CD4-positive, alpha-beta T cell treated with Interleukin-6 at 100 ng/mL for 8 hours (primary cell): ENCODE measurements at places on chromosomes 11 and 22.

GRCh38 chr11:104898685-104899013 lies 389 bp upstream of the CASP12 start:
- DNase-seq: no peak

DNA sequence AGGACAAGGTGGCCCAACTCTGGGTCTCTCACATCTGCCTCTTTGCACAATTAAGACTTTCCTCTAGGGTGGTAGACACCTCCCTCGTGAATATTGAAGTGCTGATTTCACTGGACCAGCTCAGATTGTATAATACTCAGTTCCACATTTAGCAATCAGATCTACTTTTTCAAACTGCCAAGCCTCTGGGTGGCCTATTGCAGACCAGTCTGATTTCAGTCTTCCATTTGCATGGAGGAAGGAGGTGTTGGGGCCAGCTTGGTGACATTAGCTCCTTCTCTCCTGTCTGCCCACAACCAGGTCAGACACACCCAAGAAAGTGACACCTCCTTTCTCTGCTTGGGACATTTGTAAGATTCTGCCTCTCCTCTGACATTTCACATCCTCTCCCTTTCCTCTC lies 78.2 kb downstream of the PPFIBP2 start:
- DNase-seq: peak; percentile 13

DNA sequence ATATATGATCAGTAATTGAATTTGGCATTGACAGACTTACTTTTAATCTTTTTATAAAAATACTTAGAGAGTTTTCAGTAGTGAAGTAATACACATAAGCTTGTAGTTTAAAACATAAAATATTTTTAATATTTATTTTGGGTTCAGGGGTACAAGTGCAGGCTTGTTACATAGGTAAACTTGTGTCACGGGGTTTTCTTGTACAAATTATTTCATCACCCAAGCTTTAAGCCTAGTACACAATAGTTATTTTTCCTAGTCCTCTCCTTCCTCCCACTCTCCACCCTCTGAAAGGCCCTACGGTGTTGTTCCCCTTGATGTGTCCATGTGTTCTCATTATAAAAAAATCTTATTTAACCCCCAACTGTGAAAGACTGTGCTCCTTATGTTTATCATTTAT lies 1397.8 kb upstream of the RAG2 start:
- DNase-seq: no peak

- DNase-seq: no peak
These were observed 422.4 kb downstream of the TENM4 start for GRCh38 chr11:79018371-79018849.

DNA sequence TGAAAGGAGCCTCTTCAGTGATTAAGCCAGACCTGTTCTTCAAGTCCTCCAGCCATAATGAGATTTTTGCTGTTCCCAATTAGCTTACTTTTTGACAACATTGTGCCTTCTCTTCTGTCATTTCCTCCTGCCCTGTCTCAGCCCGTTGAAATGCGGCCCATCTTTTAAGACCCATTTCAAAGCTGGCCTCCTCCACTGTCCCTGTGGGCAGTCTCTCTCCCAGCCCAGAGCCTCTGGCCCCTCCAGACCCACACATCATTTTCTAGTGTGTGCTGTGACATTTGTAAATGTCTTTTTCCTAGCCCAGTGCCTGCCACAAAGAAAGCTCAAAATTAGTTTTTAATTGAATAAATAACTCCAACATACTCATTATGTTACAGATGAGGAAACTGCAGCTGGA lies 70.9 kb downstream of the BUD13 start:
- DNase-seq: no peak

DNA sequence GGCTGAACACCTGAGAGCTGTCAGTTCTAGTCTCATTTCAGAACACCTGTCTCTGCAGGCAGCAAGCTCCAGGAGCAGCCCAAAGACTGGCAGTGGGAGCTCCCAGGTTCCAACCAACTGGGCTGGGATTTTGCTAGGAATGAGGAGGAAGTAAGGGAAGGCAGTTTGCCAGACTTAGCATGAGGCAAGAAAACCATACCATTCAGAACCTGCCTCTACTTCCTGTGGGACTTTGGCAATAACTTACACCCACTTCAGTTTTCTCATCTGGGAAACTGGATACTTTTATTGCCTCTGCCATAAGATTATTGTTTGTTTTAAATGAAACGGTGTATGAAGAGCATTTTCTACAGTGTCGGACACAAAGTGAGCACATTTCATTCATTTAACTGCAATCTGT lies 363.7 kb upstream of the ISX start:
- no peak for DNase-seq

DNA sequence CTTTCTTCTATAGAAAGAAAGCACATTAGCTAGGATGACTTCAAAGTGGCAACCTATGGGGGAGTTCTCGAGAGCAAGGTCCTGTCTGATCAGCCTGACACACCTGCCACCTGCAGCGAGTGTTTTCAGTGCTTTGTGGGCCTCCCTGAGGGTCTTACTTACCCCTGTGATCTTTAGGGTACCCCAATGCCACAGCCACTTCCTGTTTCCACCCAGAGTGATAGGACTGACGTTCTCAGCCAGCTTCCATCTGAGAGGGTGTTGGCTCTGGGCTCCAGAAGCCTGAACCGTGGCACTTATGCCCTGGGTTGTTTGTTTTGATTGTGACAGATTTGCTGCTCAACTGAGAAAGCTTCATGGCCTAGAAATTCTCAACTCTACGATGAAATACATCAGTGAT lies 21.7 kb upstream of the ANKK1 start:
- DNase-seq: no peak

DNA sequence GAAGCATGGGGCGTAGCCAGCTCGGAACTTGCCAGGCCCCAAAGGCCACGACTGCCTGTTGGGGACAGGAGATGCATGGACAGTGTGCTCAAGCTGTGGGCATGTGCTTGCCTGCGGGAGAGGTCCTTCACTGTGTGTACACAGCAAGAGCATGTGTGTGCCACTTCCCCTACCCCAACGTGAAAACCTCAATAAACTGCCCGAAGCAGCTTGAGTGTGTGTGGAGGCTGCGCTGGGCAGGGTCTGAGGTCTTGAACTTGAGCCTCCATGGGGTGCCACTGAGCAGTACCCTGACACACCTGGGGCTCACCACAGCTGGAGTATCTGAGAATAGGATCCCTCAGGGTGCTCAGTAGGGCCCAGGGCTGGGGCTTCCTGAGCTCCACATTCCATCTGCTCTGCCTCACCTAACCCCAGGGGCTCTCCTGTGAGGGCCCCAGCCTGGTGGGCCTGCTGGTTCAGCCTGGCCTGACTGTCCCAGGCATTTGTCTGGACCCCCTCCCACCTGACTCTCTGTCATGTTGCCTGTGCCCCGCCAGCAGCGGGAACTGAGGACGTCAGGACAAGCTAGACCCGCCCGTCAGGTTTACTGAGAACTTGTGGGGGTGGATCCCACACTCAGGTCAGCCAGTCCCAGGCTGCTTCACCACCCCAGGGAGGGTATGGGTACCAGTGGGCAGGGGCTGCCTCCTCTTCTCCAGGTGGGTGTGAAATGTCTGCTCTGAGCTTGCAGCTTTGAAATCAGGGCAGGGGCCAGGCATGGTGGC lies 3.2 kb downstream of the RASSF7 start:
- DNase-seq: no peak

DNA sequence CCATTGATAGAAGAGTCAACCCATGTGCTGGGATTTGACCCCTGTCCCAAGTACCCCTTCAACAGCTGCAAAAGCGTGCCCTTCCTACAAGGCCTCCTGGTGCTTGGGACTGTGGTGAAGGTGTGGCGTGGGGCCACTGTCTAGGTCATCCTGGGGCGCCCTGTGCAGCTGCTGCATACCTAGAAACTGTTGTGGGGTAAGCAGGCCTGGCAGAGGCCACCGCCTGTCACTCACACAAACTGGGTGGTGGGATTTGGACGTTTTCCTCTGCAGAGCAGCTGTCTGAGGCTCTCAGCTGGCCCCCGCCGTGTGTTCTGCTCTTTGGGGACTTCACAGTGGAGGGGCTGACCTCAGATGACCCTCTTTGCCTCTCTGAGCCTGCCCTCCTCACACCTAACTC lies 69.7 kb downstream of the SCN3B start:
- no peak for DNase-seq

GRCh38 chr11:65719871-65720210 lies 757 bp downstream of the RNASEH2C start:
- DNase-seq: no peak

DNA sequence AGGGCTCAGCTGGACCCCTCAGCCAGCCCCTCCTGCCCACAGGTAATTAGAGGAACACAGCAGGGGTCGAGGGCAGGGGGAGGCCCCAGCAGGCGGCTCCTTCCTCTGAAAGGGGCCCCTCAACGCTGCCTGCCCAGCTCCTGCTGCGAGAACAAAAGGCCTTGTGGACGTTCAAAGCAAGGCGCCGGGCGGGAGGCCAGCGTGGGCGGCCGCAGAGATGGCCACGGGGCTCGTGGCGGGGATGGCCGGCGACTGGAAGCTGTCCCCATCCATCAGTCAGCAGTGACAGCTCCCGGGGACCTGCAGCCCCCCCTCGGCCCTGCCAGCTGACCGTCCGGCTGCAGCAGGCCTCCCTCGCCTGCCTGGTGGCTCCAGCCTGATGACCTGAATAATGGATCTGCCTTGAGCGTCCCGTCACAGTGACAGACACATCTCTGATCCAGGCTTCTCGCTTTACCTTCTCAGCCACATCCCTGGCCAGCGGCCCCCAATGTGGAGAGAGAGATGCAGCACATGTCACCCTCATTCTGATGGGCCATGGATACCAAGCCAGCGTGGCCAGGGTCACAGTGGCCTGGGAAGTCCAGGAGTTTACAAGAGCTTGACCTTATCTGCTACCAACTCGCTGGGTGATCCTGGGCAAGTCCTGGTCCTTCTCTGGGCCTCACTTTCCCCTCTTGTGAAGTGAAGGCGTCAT lies 159.3 kb downstream of the MN1 start:
- DNase-seq: no peak

DNA sequence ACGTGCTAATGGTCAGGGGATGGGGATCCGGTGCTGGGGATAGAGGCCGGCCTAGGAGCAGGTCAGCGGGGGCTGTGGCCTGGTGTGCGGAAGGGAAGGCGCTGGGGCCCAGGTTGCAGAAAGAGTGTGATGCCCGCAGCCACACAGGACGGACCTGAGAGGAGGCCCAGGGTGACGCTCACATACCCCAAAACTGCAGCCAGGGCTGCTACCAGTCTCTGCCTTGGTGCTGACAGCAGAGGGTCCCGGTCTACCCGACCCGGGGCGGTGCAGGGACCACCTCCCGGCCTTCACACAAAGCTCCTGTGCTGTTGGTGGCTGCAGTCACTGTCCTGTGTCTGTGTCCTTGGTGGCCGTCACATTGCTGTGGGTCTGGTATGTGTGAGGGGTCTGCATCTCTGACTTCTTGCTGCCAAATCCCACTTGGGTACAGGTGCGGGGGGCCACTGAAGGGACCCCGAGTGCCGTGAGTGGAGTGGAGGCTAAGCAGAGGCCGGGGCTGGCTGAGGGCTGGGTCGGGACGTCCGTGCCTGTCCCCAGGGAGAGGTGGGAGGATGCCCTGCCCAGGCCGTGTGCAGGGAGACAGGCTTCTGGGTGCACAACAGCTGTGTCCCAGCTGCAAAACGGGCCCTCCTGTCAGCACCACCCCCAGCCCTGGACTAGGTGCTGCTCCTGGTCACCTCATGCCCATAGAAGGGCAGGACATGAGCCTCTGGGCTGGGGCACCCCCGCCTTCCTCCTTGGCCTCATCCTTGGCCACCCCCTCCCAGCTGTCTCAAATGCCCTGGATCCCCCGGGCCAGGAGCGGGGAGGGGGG lies 1.5 kb downstream of the LSP1 start:
- DNase-seq: no peak

DNA sequence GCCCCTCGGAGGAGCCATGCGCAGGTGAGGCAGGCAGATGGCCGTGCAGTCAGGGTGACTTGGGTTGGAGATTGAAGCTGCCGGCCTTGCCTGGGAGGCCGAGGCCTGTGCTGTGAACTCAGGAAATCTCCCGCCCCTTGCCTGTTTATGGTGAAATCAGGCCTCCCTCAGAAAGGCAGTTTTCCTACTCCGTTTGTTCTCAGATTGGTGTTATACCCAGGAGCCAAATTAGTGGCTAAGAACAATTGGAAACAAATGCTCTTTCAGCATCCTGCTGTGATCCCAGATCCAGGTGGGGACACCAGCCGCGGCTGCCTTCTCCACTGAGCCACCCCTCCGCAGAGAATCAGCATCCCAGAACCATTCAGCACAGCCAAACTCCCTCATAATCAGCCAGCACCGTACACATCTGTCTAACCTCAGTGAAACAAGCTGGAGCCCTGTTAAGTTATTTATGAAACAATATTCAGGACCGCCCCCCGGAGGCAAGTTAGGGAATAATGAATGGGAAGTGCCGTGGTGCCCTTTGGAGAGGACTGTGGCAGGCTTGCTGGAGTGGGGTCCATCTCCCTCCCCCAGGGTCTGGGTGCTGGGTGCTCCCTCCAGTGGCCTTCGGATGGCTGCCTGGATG lies 60.0 kb downstream of the PKNOX2 start:
- no peak for DNase-seq

DNA sequence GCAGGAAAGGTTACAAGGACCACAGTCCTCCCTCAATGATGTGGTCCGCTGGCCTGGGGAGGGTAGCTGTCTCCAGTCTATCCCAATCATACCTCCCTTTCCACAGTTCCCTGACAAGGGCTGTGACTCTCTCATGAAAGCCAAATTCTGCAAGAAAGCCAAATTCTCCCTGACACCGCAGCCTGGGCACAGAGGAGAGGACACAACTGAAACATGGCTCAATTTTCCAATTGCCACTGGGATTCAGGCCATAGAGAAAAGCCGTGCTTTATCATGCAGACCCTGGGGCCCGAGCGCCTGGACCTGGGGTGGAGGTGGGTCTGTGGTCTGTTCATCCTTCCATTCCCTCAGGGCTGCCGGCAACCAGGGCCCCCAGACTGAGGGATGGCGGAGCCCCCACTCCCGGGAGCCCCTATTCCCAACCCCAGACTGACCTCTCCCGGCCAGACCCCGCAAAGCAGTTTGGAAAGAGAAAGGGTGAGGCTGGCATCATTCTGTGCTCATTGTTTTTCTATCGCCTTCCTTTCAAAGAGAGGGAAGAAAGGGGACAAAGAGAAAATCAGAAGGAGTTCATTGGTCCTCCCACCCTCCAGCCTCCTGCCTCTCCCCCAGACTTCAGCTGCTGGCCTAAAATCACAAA lies 239.5 kb downstream of the BUD13 start:
- no peak for DNase-seq

GRCh38 chr11:61334434-61335354 lies 1.7 kb downstream of the TKFC start:
- DNase-seq: no peak

- DNase-seq: no peak
These were observed 5.4 kb upstream of the MCAM start for GRCh38 chr11:119322360-119322739.

DNA sequence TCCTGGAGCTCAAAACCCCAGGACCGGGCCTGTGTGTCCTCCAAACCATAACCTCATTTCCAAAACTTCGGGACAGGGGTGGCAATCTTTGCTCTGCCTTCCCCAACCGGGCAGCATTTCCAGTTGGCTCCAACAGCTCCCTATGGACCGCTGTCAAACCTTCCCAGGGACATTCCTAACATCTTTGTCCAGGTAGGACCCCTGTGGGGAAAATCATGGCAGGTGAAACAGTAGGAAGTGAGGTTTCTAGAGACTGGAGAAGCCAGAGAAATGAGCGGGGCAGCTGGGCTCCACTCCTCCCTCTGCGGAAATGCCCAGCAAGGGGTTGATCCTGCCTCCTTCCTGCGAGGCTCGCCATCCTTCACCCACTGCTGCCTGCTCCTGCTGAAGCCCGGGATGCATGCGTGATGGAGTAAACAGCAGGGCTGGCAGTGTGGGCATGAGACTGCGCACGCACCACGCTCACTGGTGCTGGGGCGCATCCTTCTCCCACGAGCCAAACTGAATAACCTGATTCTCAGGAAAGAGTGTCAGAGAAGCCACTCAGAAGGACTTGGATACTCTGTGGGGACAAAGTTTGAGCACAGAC lies 136.4 kb downstream of the BUD13 start:
- no peak for DNase-seq

- no peak for DNase-seq
These were observed 1.9 kb downstream of the BANF1 start for GRCh38 chr11:66004186-66004585.
